Chondrocyte (in vitro differentiated cells): ENCODE measurements at places on chromosomes 7 and 10. TPM values are rescaled to one million over a fixed set of nuclear protein-coding genes. Genes with fewer than 3 reads are reported as not detected.

DNA sequence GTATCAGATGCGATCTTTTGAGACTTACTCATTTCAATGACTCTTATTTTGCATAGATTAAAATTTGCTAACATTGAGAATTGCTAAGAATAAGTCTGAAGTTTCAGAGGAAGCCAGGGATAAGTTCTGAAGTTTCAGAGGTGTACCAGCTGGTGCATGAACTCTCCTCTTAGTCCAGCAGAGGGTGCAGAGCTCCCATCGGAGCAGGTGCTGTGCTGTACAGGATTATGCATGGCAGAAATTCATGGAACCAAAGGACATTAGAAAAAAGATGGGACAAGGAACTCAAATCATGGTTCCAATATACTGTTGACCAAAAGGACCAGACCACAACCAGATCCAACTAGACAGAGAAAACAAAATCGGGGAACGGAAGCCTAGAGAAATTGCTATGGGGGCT lies 41.9 kb downstream of the MGAM2 start:
- H3K36me3 ChIP-seq: no peaks in the 10 kb centered on the region
- H3K27ac ChIP-seq: no peak overlapping the region
- DNase-seq: no peak
- no peaks in the 10 kb centered on the region for H3K4me1 ChIP-seq
- H3K4me3 ChIP-seq: no peak overlapping the region

HOXA10 gene
- total RNA-seq: 0.12 to 0.21 TPM in 2 of 3 replicates, not detected in the other

INMT gene
- 5.6 to 73.2 TPM (median 70.1 TPM) in 3 replicates for total RNA-seq

DNA sequence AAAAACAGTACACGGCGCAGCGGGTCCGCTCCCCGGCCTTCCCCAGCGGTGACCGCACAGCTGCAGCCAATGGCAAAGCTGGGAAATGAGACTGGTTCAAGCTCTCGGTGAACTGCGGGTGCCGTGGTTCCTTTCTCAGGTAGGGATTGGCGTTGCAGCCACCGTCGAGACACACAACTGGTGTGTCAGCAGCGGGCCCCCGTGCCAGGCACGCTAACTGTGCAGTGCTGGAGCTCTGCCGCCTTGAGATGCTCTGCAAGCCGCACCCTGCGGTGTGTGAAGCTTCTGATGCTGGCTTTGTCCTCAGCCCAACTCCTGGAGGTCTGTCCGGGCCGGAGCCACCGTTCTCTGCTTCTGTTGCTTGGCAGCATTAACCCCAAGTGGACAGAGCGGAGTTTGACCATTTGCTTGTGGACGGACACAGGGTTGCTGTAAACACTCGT lies 20.6 kb upstream of the NKX6-2 start:
- no peaks in the 10 kb centered on the region for H3K4me1 ChIP-seq
- H3K27me3 ChIP-seq: peaks cover 9% of the 10 kb centered on the region
- peak; percentile 82 for DNase-seq
- H3K4me3 ChIP-seq: no peak overlapping the region
- H3K36me3 ChIP-seq: no peaks in the 10 kb centered on the region

DNA sequence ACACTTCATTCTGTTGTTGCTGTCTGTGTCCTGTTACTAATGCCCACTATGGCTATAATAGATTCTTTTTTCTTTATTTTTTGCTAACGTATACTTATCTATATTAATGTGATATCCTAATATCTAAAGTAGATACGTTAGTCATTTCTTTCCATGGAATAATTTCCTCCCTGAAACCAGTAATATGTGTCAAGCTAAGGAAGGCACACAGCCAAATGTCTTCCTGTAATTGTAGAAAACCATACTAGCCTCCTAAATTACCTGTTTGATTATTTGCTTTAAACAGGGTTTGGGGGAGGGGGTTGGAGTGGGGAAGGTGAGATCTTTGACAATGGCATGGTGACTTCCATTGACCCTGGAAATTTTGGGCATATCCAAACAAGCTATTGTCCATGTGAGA lies 56.4 kb downstream of the THNSL1 start:
- DNase-seq: no peak
- no peak overlapping the region for H3K27ac ChIP-seq
- H3K27me3 ChIP-seq: no peaks in the 10 kb centered on the region

DNA sequence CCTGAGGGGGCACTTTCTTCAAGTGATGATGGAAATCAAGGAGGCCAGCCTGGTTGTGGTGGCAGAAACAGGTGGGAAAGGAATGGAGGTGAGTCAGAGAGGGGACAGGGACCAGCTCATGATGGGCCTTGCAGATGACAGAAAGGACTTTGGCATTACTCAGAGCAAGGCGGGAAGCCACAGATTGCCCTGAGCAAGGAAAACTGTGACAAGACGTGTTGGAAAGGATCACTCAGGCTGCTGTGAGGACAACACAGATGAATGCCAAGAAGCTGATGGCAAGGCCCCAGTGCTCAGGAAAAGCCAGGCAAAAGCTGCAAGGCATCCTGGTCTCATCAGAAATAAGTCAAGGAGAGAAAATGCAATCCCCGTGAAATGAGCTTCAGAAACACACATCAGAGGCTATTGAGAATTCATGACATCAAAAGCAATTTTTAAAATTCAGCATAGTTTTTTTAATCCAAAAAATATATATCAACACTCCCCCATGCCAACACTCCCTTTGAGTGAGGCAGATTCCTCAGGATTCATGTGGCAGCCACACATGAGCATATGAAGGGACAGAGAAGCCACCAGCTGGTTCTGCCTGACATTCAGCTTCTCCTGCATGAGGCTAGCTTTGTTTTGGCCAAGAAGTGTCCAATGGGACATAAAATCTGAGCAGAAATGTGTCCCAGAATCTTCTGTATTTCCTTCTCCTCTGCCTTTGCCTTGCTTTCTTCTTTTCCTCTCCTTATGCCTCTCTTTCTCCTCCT lies 244.5 kb upstream of the MYO3A start:
- no peak overlapping the region for H3K27ac ChIP-seq
- no peaks in the 10 kb centered on the region for H3K27me3 ChIP-seq
- H3K36me3 ChIP-seq: no peaks in the 10 kb centered on the region
- DNase-seq: no peak
- no peaks in the 10 kb centered on the region for H3K4me1 ChIP-seq
- no peak overlapping the region for H3K4me3 ChIP-seq

- H3K27me3 ChIP-seq: no peaks in the 10 kb centered on the region
- DNase-seq: no peak
- H3K4me1 ChIP-seq: peaks cover 21% of the 10 kb centered on the region
- no peak overlapping the region for H3K4me3 ChIP-seq
These were observed 201.7 kb downstream of the PLXDC2 start for GRCh38 chr10:20017961-20018360.

DNA sequence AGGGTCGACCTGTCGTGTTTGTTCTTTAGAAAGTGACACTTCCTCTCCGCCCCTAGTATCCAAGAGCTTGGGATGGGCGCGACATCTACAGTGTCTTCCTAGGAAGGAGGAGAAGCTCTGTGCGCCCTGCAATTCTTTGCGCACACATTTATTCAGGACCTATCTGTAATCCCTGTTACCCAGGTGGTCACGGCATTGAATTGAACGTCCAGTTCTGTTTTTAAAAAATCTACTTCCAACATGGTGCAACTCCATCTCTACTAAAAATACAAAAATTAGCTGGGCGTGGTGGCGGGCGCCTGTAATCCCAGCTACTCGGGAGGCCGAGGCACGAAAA lies 606 bp upstream of the LAMB1 start:
- no peak for DNase-seq
- H3K36me3 ChIP-seq: peaks cover 7% of the 10 kb centered on the region
- peak overlapping the region; percentile 95 for H3K4me3 ChIP-seq
- H3K27me3 ChIP-seq: no peaks in the 10 kb centered on the region

KLF14 gene
- total RNA-seq: 0.10 TPM in 1 of 3 replicates, not detected in the others

DNA sequence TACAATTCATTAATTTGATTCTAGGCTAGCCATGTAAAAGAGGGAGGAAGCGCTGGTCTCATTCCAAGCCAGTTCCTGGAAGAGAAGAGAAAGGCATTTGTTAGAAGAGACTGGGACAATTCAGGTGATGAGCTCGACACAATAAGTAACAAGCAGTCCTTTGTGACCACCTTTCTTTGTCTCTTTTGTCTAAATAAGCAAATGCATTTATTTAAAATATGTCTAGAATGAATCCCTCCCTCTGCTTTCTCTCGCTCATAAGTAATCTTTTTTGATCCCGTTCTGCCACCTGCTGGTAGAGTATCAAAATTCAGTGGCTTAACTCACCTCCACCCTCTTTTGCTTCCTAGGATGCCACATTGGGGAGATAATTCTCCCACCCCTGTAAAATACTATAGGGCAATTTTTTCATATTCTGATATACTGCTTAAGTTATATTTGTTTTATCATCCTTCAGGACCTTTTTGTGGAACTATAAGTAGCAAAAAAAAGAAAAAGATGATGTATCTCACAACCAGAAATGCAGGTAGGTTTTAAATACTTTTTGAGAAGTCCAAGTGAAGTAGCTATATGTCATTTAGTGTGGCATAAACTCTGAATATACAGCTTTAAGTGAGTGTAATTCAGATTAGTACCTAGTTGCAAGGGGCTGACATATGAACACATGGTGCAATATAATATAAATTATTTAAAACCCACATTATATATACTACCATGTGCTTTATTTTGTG lies 91.5 kb downstream of the GSDME start:
- peaks cover 9% of the 10 kb centered on the region for H3K4me1 ChIP-seq
- DNase-seq: no peak
- H3K27ac ChIP-seq: no peak overlapping the region
- no peaks in the 10 kb centered on the region for H3K36me3 ChIP-seq
